ENCODE measurements at places on chromosomes 4 and X.
A peak's percentile ranks its signal among the peaks of the same experiment; 100 is the strongest.

GRCh38 chr4:124879195-124879594, 166.7 kb upstream of the ANKRD50 start:
- DNase-seq: no peak

DNA sequence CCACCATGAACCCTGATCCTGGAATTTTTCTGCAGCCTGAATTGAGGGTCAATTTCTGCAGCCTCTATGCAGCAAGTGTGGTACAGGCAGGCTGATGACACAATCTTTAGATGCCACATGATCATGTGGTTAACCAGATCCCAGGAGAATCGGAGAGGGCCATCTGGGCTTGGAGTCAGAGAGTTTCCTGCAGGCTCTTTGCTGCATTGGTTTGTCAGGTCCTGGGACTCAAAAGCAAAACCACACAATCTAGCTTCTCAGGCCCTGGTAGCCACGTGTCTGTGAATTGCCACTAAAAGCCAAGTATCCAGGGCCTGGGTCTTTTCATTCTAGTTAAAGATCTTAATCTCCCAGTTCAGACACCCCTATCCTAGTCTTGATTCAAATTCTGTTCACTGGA, 464.5 kb downstream of the BCOR start:
- DNase-seq: no peak

DNA sequence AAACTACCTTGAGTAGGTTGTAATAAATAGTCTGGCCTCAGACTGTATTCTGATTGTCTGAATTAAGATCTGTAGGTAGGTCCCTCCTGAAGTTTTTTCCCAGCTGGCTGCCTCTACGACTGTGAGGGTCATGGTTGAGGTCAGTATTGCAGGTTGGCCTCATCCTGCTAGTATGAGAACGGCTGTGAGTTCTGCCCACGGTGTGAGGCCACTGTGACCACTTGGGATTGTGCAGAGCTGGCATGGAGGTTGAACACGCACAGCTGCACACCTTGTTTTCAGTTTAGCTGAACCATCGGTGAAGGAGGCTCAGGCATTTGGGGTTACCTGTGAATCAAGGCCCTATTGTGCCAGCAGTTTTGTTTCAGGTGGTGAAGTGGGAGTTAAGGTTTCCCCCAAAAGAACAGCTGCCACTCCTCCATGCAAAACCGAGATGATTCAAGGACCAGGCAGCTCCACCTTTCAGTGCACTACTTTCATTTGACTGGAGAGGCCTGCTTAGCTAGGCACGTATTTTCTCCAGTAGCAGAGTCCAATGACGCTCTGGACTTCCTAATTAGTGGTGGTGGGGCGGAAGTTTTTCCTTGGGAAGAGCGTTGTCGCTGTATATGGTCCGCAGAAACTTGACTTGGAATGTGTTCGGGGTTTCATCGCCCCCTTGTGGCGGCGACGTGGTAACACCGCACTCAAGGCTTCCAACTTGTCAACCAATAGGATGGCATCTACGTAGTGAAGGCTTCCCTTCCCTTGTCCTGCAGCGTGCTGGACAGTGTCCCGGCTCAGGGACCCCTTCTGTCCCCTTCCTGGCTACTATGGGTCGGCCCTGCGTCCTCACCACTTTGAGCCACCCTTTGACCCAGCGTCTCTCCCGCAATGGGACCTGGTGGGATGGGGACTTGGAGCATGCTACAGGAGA, 13.8 kb downstream of the CMC4 start:
- peak; percentile 43 for DNase-seq

DNA sequence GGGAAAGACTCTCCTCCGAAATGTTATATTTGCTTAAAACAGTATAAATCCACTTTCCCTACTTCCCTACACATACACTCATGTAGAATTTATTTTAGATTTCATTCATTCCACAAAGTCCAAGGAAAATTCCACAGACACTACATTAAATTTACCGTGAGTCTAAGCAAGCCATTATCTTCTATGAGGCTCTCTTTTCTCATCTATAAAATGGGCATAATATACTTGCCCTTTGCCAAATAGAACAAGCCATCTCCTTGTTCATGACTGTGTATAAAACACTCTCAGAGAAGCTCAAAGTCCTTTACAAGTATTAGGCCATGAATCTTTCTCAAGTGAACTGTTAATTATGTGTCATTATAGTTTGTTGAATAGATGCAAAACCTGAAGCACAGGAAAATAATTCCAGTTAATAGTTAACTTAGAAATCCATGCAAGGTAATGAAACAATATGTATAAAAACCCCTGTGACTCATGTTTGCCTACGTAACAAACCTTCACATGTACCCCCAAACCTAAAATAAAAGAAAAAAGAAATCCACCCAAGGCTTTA, 10.7 kb downstream of the TEC start:
- no peak for DNase-seq

DNA sequence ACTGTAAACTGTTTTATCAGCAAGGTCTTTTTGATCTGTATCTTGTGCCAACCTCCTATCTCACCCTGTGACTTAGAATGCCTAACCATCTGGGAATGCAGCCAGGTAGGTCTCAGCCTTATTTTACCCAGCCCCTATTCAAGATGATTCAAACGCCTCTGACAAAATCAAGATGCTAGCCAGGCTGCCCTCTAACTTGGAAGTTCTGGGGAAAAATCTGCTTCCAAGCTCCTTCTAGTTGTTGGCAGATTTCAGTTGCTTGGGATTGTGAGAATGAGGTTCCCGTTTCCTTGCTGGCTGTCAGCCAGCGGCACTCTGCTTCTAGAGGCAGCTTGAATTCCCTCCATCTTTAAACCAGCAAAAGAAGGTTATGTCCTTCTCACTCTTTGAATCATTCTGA, 34.7 kb downstream of the LUZP4 start:
- DNase-seq: no peak

GRCh38 chr4:156942991-156943390, 28.6 kb downstream of the PDGFC start:
- DNase-seq: no peak

- no peak for DNase-seq
Measured at GRCh38 chrX:13649838-13650237, 3.1 kb upstream of the TCEANC start.

DNA sequence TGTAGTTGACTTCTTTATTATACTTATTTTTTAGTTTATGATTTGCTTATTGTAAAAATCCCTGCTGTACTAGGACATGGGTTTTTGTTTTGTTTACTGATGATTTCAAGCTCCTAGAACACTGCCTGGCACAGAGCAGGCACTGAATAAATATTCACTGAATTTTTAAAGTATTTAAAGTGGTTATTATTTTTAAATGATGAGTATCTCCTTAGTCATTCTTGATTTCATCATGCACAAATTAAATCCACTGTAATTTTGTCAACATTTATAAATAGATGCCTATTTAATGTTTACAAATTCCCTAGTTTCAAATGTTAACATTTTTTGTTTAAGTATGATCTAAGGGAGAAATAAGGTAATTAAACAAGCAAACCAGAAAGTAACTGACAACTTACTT, 367.9 kb upstream of the SLIT2 start:
- no peak for DNase-seq

DNA sequence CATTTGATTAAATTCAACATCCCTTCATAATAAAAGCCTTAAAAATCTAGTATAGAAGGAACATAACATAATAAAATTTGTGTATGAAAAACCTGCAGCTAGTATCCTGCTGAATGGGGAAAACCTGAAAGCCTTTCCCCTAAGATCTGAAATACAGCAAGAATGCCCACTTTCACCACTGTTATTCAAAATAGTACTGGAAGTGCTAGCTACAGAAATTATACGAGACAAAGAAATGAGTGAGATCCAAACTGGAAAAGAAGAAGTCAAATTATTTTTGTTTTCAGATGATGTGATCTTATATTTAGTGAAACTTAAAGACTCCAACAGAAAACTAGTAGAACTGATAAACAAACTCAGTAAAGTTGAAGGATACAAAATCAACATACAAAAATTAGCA, 152.9 kb downstream of the RTL3 start:
- no peak for DNase-seq

- DNase-seq: no peak
Measured at GRCh38 chrX:46704767-46705386, 54.0 kb downstream of the SLC9A7 start.

DNA sequence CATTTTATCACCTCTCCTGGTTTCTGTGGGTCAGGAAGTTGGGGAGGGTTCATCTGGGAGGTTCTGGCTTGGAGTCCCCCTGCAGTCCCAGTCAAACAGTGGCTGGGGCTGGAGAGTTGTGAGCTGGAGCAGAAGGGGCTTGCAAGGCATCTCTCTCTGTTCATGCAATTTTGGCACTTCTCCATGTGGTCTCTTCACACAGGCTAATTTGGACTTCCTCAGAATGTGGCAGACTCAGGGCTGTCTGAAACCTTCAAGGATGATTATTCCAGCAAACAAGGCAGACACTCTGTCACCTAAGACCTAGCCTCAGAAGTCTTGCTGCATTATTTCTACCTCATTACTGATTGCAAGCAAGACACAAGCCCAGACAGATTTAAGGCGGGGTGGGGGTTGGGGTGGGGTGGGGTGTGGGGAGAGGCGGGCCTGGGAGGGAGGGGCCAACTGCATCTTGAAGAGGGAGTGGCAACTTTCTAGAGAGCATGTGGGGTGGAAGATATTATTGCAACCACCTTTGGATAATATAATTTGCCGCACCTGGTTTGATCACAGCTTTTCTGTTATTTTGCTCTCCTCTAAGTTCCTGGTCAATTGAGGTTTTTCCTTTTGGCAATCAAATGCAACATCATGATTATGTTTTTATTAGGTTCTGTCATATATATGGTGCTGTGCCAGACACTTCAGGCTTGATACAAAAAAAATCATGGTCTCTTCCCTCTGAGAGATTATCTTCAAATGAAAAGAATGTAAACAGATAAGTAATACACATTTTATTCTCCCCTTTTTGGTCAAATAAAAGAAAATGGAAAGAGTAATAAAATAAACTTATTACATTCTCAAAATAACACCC, 799.5 kb downstream of the RPA4 start:
- no peak for DNase-seq

DNA sequence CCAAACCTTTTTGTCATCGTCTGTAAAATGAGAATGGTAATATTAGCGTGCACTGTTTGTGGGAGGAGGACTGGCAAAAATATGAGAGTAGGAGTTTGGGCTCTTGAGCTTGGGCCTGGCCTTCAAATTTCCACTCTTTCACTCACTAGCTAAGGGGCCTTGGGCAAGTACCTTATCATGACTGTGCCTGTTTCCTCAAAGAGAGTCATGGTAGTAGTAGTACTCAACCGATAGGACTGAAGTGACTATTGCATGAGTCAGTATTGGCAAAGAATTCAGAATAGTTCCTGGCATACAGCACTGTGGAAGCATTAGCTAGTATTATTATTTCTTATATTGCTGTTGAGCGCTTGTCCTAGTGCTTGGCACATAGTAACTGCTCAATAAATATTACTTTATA, 16.0 kb upstream of the RBM3 start:
- no peak for DNase-seq

DNA sequence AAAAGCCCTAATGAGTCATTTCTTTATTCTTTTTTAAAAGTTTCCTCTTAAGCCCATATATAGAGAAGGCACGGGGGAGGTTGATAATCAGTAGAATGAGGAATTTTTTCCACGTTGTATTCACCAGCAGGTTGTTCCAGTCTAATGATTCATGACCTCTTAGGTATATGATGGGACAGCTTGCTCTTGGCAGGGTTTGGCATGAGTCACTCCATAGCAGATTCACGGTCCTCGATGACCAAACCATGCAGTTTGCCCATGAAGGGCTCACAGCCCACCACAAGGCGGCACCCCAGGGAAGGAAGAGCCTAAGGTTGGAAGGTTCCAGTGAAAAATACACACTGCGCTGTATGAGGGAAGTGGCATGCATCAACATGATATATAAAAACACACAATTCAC, 623.8 kb upstream of the DIPK2B start:
- peak; percentile 17 for DNase-seq

GRCh38 chrX:87518504-87518903, 902 bp downstream of the KLHL4 start:
- DNase-seq: no peak

DNA sequence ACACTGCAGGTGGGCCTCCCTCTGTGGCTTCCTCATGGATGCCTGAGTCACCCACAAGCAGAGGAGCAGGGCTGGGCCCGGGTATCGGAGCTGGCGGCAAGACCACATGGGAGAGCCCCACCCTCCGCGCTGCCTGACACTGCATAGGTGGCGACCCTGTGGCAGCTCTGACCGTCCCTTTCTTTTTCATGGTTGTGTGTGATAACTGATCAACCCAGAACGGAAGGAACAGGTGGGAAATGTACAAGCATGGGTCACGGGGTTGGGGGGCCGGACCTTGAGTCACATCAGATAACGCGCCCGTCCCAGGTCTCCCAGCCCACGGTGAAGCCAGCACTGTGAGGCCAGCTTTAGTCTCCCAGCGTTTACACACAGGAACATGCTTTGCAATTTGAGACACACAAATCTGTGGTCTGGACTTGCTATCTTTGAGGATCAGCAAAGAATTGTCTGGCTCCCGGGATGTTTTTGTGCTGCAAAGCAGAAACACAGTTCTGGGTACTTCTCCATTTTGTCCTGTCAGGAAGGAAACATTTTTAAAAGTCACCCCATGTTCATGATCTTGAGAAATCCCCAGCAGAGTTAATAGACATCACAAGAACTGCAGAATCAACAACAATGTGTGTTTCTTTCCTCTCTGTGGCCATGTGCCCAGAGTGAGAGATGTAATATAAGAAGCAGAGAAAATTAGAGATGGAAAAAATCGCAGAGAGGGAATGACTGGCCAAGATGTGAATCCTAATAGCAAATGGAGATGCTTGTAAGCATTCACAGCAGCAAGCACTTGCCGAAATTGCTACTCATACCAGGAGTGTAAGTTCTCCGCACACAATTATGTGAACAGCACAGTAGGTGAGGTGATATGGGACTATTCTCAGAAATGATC, 70.1 kb upstream of the CBR4 start:
- no peak for DNase-seq

DNA sequence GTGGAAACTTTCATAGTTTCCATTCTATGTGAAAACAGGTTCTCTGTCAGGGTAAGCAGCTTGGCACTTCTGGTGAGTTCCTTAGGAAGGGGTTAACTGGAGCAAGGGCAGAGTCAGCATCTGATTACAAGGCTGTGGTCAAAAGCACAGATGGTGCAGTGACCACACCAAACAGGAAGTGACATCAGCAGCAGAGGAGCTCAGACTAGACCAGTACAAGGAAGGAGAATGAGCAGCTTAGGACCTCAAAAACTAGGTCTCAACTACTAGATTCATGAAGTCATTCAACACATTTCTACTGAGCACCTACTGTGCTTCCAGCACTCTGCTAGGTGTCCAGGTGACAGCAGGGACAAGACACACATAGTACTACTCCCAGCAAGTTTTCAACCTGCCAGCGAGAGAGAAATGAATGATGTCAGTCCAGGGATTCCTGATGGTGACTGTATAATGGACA, 130.2 kb downstream of the AMELX start:
- no peak for DNase-seq

DNA sequence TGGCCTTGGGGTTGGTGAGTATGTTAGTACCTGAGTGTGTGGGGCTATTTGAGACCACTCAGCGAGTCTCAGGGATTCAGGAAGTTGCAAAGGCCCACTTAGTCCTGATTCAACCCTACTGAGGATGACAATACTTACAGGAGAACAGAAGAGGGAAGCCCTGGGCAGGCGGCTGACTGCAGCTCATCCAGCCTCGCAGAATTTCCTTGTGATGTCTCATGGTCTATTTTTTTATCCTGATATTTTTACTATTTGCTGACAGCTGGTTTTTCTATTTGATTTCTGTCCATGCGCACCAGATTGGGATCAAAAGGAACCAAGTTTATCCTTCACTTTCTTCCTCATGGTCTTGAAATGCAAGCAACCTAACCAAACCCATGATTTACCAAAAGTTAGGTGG, 201.8 kb upstream of the LNX1 start:
- DNase-seq: no peak

GRCh38 chrX:109716431-109717028, 16.5 kb downstream of the ACSL4 start:
- DNase-seq: no peak
